Amniotic epithelial cell (primary cell): ENCODE measurements at places on chromosomes 5 and 9.
A peak's percentile ranks its signal among the peaks of the same experiment; 100 is the strongest.

DNA sequence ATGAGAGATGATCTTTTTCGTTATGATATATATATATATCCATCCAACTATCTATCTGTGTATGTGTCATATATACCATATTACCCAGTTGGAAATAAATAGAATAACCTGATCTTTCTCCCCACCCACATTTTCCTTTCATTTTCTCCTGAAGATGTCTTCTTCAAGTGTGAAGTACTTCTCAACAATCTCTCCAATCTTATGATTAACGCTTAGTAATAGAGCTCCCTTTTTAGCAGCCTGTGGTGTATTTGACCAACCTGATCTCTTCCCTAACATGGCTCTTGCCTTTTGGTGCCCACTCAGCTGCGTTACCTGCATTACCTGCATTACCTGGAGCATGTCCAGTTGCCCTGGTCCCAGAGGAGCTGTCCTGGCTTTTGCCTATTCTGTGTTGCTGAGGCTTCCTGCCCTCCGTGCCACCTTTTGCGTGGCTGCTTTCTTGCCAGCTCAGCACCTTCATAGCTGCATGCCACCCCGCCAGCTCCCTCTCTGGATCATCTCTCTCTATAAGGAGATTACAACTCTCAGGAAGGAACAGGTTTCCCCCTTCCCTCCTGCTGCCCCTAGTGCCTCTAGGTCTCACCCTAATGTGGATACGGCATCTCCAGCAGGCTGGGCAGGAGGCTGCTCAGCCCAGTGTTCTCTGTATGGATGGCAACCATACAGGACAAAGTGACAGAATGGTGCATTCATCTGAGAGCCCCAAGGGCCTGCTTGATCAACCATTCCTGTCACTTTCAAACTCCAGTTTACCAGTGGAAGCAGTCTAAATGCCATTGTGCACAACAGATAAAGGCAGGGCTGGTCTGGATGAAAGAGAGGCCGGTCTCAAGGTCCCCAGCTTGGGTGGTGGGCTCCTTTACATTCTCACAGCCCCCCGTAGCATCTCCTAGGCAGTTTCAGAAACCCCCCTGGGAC is 126.7 kb downstream of the GADD45G start:
- no peak for DNase-seq

GRCh38 chr5:57316798-57317327 is 143.0 kb downstream of the GPBP1 start:
- peak; percentile 100 for DNase-seq

GRCh38 chr9:2725126-2725525 is 7.8 kb downstream of the KCNV2 start:
- peak; percentile 23 for DNase-seq

- DNase-seq: no peak
Observed at GRCh38 chr9:28120184-28120583, 546.9 kb upstream of the C9orf72 start.

DNA sequence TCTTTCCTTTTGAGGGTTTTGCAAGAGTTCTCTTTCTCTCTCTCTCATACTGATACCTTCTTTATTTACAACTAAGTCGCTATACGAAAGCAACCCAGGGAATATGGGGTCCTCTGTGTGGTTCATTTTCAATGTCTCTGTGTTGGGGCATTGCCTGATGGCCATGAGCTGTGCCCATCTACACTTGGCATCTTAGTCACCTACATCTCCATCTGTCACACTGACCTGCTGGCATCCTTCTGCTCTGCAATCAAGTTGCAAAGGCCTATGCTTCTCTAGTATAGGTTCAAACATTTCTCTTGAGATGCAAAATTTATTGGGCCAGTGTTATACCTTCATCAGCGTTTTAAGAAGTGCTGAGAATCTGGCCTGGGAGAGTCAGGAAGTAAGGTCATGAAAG is 228.2 kb downstream of the MTRR start:
- DNase-seq: no peak

DNA sequence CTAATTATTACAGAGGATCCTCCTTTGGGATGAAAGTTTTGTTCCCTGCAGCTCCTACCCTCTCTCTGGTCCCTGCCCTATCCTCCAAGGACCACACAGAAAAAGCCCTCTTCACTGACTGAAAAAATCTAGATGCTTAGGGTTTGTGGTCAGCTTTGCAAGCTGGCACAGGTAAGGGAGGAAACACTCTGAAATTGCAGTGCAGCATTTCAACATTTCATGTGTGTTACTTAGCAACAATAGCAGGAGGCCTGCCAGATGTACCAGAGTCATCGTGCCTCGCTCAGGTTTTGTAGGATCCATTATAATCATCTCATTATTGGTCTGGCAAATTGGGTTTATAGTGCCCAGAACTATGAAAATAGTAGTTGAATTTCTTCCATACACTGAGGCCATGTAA is 109.5 kb downstream of the PALM2AKAP2 start:
- no peak for DNase-seq

- DNase-seq: no peak
Observed at GRCh38 chr5:83554133-83554532, 82.6 kb downstream of the VCAN start.

- no peak for DNase-seq
Observed at GRCh38 chr9:137365056-137365455, 57.9 kb downstream of the EXD3 start.

DNA sequence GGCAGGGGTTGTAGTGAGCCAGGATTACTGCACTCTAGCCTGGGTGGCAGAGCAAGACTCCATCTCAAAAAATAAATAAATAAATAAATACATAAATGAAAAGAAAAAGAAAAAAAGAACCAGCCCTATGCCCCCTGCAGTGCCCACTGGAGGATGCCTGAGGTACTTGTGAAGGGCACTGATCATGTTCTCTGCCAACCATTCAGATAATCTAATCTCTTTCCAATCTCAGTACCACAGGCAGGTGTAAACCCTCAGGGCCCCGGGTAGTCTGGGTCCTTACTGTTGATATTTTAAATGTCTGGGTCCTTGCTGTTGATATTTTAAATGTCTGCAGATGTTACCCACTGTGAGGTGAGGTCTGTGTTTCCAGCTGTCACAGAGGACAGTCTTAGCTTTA is 321.8 kb upstream of the ADCY2 start:
- DNase-seq: no peak

- DNase-seq: no peak
Observed at GRCh38 chr5:74303578-74303977, 336.9 kb downstream of the ENC1 start.

DNA sequence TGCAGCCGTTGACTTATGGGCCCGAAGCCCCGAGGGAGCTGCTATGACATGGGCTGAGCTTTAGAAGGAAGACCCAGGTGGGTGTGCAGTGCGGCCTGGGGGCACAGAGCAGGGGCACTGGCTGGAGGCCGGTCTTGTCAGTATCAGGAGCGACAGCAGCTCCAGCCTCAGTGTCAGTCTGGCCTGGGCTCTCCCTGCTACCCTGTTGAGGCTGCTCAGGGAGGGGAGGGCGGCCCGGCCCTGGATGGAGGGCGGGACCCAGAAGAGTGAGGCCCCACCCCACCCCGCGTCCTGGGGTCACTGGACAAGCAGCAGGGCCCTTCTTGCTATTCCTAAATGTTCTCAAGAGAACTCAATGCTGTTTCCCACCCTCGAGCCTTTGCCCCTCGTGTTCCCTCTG is 18.0 kb downstream of the GFI1B start:
- DNase-seq: no peak

DNA sequence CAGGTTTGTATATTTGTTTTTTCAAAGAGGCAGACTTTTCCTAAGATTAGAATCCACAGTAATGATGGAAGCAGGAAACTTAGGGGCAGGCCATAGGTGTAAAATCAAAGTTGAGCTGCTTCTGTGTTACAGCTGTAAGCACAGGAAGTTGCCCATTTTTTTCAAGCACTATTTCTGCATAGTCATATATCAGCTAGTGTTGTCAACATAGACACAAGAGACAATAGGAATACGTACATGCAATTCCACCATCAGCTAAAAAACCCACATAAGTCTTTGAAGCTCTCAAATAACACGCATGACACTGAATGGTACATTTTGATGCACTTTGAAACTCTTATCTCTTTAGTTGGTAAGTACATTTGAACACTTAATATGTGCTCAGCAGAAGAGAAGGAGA is 20.2 kb upstream of the SMIM15 start:
- no peak for DNase-seq

- DNase-seq: peak; percentile 48
Observed at GRCh38 chr9:88829276-88829675, 162.0 kb upstream of the S1PR3 start.

DNA sequence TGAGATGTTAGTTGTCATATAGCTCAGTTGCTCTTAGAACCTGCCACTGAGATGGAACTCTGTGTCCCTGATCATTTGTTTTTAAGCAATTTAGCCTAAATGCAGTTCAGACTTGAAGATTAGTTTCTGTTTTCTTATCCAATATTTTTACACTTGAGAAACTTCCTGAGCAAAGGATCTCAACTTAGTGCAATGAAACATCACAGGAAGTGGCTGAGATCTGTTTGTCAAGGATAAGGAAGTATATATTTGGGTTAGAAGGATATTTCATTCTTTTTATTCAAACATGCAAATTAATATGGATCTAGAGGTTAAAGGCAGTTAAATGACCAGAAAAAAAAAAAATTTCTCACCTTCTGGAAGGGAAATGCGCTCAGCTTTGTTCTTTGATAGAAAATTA is 19.7 kb upstream of the F2R start:
- DNase-seq: no peak

- peak; percentile 37 for DNase-seq
Observed at GRCh38 chr5:52830650-52831049, 42.9 kb downstream of the ITGA1 start.

DNA sequence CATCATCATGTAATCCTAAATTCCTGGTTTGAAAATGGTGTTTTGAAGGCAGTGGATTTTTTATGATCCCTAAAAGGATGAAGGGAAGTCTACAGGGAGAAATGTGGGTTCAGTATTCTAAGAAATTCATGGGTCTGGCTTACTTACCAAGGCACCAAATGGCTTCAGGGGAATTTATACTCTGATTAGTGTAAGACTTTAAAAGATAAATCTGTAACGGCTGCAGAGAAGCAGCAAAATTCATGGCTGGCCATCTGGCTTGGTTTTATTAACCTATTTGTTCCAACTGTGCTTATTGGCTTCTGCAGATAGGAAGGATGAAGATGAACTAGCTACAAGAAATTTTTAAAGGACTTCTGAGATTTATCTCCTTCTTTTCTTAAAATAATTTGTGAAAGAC is 222.8 kb downstream of the TENT4A start:
- no peak for DNase-seq

- no peak for DNase-seq
Observed at GRCh38 chr5:2570586-2570985, 180.9 kb downstream of the IRX2 start.

DNA sequence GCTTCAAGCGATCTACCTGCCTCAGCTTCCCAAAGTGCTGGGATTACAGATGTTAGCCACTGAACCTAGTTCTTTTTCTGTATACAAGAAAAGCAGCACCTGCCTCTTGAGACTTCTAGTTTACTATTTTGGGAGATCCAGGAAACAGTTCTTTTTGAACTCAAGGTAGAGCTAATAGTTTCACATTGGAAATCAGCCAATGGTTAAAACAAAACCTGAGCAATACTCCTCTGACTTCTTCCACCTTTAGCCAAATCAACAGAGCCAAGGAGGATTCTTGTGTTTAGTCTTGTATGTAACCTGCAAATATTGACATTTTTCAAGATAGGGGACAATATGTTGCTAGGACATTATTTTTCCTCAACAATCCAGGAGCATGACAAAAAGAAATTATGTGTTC is 349.4 kb downstream of the SH3GL2 start:
- no peak for DNase-seq

- peak; percentile 27 for DNase-seq
Observed at GRCh38 chr9:111050819-111051218, 12.5 kb upstream of the LPAR1 start.

DNA sequence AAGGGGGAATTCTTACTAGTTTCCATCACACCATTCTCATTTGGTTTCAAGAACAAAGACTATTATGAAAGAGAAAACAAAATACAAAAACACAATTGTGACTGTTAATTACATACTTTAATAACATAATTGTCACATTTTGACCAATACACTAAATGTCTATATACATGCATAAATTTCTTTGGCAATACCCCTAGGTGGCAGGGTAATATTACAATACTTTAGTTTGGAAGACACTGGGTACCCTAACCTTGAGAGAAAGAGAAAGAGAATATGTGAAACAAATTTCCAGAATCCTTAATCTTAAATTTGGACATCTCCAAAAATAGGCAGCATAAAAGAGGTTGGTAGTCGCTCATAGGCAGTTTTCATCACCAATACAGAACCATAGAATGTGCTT is 619.6 kb upstream of the ADAMTS16 start:
- no peak for DNase-seq

DNA sequence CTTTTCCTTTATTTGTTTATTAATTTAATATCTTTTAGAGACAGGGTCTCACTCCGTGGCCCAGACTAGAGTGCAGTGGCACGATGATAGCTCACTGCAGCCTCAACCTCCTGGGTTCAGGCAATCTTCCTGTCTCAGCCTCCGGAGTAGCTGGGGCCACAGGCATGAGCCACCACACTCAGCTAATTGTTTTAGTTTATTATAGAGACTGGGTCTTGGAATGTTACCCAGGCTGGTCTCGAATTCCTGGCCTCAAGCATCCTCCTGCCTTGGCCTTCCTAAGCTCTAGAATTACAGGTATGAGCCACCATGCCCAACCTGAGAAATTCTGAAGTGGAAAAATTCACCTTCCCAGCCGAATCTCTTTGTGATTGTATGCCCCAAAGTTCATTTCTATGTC is 139.4 kb upstream of the SLC12A2 start:
- no peak for DNase-seq

- peak; percentile 24 for DNase-seq
Observed at GRCh38 chr5:42057254-42057690, 132.2 kb downstream of the FBXO4 start.
